Cardiac fibroblast (primary cell): ENCODE measurements at places on chromosomes 4 and X.

DNA sequence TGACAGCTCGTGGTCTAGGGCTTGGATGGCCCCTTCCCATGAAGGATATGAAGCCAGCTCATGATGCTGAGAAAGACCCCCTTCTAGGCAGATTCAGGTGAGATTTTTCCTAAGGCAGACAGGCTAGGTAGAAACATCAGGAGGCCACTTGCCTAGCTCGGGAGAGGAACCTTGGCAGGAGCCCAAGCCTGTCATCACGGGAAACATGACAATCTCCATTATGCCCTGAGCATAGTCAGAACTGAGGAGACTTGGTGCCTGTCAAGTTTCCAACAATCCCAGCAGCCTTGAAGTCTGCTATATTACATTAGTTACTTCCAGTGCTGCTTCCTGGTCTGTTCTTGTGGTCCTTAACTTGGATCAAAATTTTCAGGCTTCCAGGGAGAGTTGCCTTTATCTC lies 18.7 kb upstream of the WDR1 start:
- DNase-seq: no peak

- peak; percentile 36 for DNase-seq
These were observed 37.9 kb upstream of the NKAP start for GRCh38 chrX:119981286-119982070.

DNA sequence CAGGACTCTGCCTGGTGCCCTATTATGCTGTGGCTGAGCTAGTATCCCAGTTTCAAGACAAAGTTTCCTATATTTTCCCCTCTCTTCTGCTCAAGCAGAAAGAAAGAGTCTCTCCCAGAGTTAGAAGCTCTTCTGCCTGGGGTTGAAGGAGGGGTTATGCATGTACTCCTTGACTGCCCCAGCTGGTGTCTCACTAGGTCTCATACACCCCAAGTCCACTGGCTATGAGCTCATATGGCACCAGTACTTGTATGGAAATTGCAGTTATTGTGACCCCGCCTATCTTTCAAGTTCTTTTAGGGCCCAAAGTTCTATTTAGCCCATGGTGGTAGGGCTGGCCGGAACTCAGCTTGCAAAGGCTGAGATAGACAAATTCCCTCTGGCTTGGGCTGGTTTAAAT lies 131.8 kb downstream of the NBDY start:
- no peak for DNase-seq

DNA sequence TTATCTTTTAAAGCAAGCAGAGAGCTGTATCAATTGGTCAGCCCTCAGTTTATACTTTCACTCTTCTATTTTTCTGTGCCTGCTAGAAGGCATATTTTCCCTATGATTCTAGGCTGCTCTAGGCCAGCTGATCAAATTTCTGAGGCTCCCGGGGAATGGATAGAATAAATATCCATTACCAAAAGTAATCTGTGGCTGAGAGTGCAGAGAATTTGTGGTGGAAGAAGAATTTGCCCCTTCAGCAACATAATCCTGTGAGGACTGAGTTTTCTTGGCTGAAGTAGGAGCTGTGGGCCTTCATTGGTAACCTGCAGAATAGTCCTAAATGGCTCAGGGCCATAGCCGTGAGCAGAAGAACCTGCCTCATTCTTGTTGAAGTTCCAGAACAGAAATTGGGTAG lies 314.6 kb upstream of the CASK start:
- no peak for DNase-seq
